ENCODE measurements at places on chromosomes 6 and 20.

DNA sequence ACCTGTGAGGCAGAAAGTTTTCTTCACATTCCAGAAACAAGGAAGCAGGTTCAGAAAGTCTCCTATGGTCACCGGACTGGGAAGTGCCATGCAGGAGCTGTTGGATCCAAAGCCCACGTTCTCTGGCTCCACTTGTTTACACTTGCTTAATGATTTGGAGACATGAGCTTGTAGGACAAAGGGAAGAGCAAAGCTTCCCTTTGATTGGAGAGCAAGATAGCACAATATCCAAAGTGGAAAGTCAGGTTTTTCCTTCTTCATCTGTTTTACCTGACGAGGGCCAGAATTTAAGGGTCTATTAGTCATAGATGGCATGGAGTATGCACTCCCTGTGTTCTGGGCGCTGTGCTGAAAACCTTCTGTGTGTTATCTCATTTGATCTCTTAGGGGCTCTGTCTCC, 81.2 kb downstream of the PDE7B start:
- no peak for DNase-seq

- DNase-seq = no peak
These were observed 50.0 kb downstream of the SGK1 start for GRCh38 chr6:134267917-134268361.

GRCh38 chr20:34983995-34984735, 28.5 kb downstream of the MYH7B start:
- DNase-seq = no peak

GRCh38 chr6:115203381-115203780, 857.3 kb downstream of the FRK start:
- DNase-seq = no peak

DNA sequence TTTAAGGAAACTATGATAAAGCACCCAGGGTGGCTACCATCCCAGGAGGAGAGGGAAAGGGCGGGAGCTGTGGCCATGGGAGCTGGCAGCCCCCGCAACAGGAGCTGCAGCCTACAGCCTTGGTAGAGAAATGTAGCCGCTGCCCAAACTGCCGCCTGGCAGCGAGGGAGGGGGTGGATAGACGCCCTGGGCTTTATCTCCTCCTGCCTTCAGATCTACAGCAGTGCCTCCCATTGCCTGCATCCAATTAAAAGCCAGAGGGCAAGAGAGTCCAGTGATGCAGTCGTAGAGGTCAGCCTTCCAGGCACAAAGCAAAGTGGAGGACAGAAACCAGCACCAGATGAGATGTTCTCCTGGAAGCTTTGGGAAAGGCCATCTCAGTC, 35.0 kb upstream of the ZFAND3 start:
- no peak for DNase-seq

DNA sequence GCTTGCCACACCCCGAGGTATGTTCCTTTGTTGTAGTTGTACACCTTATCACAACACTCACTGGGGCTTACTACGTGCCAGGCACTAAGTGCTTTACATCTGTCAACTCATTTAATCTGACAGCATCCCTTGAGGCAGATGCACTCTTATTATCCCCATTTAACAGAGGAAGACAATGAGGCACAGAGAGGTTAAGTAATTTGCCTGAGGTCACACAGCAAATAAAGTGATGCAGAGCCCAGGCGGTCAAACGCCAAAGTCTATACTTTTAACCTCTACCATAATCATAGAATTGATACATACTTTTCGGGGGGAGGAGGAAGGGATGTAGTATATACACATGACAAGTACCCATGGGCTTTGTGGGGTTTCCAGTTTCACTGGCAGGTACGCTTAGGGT, 37.7 kb downstream of the MDFI start:
- no peak for DNase-seq

DNA sequence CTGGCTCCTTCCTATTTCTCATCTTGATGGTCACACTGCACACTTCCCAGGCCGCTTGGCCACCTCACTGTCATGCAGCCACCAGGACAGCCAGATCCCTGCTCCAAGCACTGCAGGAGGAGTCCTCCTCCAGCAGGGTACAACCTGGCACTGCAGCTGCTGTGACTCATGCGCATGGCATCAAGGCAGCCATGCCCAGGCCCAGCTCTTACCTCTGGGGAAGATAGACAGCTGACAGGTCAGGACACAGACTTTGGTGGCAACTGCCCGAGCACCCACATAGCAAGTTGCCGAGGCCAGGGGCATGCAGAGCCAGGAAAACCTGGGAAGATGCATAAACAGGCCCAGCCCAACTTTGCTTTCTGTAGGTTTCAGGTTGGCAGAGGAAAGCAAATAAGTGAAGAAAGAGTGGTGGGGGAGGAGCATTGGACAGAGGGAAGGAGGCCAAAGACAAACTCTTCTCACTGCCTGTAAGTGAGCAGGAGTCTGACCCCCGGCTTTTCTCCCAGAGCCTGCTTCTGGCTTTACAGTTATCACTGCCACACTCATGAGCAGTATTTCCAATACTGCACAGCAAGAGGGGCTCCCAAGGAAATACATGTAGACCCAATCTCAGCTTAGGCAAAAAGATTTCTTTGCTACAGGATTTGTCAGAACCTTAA, 38.8 kb downstream of the SLC22A3 start:
- DNase-seq = peak; percentile 56

DNA sequence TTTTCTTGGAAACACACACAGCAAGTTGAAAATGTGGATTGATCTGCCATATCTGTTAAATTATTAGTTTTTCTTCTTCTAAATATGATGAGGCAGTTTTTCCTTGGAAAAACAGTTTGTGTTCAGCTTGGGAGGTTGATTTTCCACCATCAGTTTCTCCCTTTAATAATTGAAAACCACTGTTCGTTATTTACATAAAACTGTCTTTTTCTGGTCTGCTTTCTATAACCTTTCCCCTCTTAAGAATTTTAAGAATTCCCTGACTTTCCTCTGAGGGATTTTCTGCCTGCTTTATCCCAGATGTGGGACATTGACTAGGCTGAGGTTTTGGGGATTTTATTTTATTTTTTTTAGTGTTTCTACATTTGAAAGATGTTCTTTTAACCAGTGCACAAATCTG, 27.2 kb downstream of the DSE start:
- no peak for DNase-seq

DNA sequence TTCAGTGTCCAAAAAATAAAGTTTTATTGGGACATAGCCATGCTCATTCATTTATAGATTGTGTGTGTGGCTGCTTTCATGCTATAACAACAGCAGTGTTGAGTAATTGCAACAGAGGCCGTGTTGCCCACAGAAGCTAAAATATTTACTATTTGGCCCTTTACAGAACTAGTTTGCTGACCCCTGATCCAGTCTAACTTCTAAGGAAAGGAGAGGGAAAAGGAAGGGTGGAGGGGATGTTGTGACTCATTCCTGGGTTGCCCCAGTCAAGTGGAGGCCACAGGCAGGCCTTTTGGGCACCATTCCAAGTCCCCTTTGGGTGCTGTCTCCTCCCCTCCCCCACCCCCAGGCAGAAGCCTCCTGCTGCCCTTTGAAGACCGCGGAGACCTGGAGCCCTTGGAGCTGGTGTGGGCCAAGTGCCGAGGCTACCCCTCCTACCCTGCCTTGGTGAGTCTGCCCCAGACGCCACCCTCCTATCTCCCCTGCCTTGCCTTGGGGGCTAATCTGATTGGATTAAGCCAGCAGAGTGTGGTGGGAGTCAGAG, 28.4 kb downstream of the BRPF3 start:
- no peak for DNase-seq

DNA sequence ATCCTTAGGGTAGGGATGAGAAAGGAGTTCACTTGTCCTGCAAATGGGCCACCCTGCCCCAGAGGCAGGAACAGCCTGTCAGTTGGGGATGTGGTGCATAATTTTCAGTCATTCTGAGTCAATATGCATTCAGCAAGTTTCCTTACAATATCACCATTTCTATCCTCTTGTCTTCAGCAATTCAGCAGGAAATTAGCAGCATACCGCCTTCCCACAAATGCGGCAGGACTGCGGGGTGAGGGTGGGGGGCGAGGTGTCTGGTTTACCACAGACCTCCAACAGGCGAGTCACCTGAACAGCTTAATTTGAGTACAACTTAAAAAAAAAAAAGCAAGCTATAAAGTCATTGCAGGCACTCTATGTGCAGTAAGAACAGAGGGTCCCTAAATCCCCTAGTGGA, 126.8 kb downstream of the MAP3K7 start:
- DNase-seq = no peak

GRCh38 chr20:1819311-1820137, 75.7 kb upstream of the SIRPA start:
- no peak for DNase-seq

DNA sequence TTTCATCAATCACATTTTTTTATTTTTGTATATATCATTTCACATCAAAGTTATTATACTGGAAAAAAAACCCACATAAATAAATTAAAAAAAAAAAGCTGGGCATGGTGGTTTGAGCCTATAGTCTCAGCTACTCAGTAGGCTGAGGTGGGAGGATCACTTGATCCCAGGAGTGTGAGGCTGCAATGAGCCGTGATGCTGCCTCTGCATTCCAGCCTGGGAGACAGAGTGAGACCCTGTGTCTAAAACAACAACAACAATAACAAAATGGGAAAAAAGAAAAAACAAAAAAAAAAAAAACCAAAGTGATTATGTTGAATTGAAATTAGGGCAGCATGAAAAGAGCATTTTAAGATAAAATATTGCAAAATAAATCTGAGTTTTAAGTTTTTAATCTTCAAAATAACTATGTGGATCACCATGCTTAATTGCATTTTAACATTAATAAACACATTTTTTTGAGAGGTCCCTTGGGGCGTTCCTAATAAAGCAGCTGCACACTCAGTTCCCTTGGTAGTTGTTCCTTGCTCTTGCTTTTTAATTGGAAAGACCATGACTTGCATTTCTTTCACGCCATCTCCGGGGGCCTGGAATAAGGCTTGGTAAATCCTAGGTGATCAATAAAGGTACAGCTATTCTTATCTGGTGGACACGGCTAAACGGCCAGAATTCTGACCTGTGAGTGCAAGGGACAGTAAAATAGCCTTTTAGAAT, 15.1 kb downstream of the NOX3 start:
- no peak for DNase-seq

DNA sequence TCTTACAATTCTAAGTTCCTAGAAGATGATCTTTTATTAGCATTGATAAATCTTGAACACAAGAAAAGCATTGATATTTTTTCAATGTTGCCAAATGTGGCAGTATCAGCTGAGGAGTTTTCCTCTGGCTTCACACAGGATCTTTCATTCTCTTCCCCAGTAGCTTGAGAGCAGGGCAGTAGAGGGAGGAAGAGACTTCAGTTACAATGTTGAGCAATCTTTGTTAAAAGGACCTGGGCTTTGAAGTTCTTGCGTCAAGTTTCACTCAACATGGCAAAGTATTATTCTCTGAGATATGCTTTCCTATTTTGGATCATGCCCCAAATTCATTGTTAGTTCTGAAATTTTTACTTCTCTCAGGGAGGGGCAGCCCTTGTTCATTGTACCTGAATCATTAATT, 238.0 kb downstream of the COL12A1 start:
- no peak for DNase-seq

GRCh38 chr20:17334932-17335331, 108.1 kb downstream of the PCSK2 start:
- DNase-seq = no peak

DNA sequence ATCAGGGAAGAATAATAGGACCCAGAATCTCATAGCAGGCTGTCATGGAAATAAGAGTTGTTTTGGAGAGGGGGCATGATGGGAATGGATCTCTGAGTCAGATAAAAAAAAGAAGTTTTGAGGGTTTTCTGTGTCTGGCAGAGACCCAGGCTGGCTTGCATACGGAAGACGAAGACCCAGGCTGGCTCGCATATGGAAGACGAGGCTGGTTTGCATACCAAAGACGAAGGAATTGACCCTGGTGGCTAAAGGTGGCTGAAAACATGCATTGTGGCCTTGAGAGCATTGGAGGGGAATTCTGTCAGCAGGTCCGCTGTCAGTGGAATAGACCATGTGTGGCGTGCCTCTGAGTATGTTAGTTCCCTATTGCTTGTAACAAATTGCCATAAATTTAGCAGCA, 335.1 kb downstream of the BTBD3 start:
- no peak for DNase-seq

GRCh38 chr20:62302341-62303061, at the start of gene ADRM1:
Gene ADRM1, plus strand, starts transcription at chr20:62302997. Its CDS starts 572 bp downstream, at chr20:62303569.
- DNase-seq = peak; percentile 98

GRCh38 chr6:35166520-35166919, 25.4 kb upstream of the TCP11 start:
- DNase-seq = no peak

- DNase-seq = no peak
These were observed 111.1 kb downstream of the TBC1D32 start for GRCh38 chr6:121223212-121223611.

GRCh38 chr6:26197933-26198721, 110.9 kb downstream of the HFE start:
- no peak for DNase-seq

DNA sequence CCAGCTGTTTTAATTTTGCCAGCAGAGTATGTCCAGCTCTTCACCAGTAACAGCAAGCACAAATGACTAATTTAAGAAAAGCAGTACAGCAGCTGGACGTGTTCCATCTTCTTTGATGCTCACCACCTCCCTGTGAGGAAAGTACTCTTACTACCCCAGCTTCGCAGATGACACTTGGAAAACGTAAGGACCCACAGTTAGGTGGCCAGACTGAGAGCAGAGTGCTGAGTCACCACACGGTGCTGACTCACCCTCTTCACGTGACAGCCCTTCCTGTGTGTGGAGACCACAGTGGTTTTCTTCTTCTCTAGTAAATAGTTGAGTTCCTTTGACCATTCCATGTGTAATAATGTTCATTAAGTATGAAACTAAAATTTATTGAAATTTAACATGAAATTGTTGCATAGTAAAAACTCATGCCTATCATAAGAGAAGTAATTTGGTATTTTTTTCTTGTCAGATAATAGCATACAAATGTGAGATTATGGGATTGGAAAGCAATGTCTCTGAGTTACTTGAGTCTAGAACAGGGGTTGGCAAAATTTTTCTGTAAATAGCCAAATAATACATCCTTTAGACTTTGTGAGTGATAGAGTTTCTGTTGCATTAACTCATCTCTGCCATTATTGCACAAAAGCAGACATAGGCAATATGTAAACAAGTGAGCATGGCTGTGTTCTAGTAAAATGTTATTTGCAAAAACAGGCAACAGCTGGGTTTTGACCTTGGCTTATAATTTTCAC, 76.6 kb downstream of the SLX4IP start:
- DNase-seq = peak; percentile 59

DNA sequence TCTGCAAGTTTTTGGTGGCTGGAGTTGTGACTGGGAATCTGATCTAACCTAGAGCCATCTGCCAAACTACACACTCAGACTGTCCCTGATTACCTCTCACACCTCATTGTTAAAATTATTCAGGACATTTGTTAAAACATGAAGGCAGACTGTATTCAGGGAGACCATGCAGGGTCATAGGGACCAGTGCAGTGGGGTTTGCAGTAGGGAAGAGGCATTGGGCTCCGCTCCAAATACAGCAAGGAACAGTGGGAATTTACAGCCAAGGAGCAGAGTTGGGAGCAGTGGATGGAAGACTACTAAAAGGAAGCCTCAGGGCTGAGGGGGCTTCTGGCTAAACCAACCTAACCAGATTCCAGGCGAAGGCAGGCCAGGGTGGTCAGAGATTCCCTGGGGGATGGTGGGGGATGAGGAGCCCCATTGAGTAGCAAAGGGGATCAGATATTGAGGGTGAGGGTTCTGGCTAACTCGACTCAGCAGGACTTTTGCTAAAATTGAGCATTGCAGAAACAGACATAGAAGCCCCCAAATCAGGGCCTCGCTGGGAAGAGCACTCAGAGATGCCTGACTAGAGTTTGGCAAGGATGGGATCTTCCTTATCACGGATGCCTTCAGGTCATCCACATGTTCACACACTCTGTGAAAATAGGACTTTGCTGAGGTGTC, 172.0 kb downstream of the ZDHHC14 start:
- DNase-seq = no peak

- no peak for DNase-seq
These were observed 19.0 kb downstream of the MCM8 start for GRCh38 chr20:5969348-5969935.

GRCh38 chr20:50330504-50331313, 140.1 kb downstream of the CEBPB start:
- DNase-seq = no peak
